NCI-H187 (cell line): ENCODE measurements at places on chromosomes 5 and 9.

DNA sequence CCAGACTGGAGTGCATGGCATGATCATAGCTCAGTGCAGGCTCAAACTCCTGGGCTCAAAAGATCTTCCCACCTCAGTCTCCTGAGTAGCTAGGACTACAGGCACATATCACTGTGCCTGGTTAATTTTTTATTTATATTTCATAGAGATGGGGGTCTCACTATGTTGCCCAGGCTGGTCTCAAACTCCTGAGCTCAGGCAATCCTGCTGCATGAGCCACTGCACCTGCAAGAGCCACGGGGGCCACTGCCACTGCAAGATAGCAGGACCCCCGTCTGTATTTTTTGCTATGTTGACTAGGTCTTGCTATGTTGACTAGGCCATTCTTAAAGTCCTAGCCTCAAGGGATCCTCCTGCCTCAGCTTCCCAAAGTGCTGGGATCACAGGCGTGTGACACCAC is 6.5 kb downstream of the CYSTM1 start:
- DNase-seq, result no peak

GRCh38 chr9:28750136-28750535 is 1176.9 kb upstream of the C9orf72 start:
- no peak for DNase-seq

GRCh38 chr5:58885260-58885659 is 302.4 kb downstream of the RAB3C start:
- DNase-seq, result no peak

DNA sequence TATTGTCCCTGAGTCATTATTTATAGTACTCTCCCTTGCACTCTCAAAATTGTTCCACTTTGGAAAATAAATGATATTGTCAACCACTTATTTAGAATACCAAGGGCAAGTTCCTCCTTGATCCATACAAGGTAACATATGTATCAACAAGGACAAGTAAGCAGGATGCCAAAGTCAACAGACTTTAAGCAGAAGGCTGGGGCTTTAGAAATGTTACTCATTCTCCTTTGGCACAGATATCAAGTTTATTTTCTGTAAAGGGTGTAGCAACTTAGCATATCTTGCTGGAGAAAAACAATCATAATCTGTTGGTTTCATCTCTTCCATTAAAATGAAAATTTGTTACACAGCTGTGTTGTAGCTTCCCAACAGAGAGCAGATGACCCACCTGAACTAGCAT is 248.7 kb upstream of the SLC30A5 start:
- DNase-seq, result no peak

DNA sequence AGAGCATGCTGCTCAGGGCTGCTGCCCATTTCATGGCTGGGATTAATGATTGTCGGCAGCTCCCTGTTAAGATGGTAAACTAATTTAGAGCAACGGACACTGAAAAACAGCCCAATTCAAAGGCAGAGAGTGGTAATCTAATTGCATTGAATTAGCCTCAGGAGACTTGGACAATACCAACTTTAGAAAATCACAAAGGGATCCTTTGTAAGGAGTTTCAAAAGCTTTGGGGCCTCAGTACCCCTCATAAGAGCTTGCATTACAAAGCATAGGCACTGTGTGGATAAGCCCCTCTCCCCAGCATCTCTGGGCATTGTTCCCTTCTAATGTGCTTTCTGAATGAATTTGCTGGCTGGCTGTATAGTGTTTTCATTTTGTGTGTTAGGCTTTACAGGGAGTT is 6.7 kb downstream of the GLRA1 start:
- no peak for DNase-seq

DNA sequence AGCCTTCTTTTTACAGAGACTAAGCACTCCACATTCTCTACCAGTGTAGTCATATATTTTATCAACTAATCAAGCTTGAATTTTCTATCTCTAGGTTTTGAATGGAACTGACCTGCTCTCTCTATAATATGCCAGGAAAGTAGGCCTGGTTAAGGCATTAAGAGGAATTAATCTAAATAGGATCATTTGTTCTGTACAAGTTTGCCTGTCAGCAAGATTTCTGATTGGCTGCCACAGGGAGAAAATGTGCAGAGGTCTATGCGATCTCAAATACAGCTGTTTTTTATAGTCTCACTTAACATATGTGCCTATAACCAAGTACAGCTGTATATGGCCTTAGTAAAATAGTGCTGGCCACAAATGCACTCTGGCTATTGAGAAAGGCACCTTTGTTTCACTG is 418.8 kb downstream of the KDM4C start:
- no peak for DNase-seq

GRCh38 chr5:62603934-62604333 is 25.3 kb downstream of the LRRC70 start:
- no peak for DNase-seq

DNA sequence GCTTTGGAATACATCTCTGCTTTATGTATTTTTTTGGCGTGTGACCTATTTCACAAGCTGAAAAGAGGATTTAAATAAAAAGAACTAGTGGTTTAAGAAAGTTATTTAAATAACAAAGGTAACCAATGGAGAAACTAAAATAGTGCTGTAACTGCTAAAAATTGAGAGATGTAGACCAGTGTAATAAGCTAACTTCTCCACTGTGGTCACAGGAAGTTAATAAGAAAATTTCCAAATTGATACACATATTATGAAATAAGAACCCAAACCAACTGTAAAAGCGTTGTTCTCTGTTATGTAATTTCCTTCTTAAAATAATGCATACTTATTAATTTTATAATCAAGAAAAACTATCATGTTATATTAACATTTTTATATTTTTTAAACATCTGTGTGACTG is 29.1 kb upstream of the ZFAND5 start:
- no peak for DNase-seq

- DNase-seq, result no peak
Measured at GRCh38 chr9:110220809-110221208, 12.8 kb upstream of the C9orf152 start.

DNA sequence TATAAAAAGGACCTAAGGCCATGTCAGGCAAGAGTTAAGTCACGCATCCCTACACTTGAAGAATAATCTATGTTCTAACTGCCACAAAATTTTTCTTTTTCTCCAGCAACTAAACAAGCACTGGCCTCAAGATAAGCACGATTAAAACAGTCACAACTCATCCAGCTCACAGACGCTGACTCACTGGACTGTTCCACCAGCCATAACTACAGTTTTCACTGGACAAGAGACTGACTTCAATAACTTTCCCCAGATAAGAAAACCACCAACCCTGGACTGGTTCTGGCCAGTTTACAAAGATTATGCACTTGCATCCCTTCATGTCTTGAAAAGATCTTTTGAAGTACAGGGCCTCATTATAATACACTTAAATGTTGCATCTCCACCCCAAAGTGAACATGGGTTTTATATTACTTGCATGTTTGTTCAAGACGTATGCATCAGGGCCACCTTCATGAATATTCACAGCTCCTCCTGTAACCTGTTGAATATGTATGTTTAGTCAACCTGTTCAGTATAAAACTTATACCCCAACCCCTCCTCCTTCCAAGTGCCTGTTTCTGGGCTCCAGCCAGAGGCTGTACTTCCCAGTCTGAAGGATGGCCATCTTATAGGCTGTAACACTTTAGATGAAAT is 129.3 kb upstream of the EPB41L4A start:
- DNase-seq, result no peak

GRCh38 chr5:142481410-142481809 is 156.6 kb upstream of the SPRY4 start:
- DNase-seq, result no peak

GRCh38 chr9:91334053-91334452 is 27.7 kb downstream of the AUH start:
- DNase-seq, result no peak

DNA sequence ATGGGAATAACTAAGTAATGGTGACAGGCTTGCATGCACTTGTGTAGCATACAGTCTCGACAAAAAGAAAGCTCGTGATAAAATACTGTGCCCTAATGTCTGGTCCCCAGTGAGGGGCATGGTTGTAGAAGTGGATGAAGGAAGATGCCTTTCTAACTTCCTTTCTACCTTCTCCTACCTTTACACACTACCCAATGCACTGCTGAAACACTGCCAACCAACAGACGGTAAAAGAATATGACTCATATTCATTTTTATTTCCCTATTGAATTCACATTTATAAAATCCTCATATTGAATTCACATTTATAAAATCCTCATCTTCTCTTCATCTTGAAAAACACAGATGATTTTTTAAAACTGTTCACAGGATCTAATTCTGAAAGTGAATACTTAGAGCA is 223.0 kb downstream of the PJA2 start:
- no peak for DNase-seq

DNA sequence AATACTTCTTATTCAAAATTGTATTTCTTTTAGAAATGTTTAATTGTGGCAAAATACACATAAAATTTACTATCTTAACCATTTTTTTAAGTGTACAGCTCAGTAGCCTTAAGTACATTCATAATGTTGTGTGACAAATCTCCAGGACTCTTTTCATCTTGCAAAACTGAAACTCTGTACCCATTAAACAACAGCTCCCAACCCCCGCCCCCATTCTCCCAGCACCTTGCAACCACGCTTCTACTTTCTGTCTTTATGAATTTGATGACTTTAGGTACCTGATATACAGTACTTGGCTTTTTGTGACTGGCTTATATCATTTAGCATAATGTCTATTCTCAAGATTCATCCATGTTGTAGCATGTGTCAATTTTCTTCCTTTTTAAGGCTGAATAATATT is 2.8 kb upstream of the IL5 start:
- no peak for DNase-seq

- no peak for DNase-seq
Measured at GRCh38 chr5:35050541-35051126, 2.9 kb upstream of the AGXT2 start.

DNA sequence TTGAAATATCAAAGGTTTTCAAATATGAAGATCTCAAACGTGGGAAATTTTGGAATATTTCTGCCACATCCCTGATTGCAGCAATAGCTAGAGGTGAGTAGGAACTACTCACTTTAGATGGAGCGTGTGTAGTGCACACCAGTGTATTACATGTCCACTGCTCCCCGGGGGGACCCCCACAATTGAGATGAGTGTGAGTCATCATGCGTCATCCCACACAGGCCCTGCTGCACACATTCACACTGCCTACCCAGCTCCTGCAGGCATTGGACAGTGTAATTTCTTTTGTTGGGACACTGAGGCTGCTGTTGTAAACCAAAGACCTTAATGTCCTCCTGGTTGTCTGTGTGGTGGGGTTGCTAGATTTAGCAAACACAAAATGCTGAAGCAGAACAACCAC is 280.0 kb downstream of the GAS1 start:
- DNase-seq, result no peak

- no peak for DNase-seq
Measured at GRCh38 chr5:9338796-9339195, 207.1 kb downstream of the SEMA5A start.

GRCh38 chr5:170896779-170897178 is 35.0 kb downstream of the RANBP17 start:
- no peak for DNase-seq

DNA sequence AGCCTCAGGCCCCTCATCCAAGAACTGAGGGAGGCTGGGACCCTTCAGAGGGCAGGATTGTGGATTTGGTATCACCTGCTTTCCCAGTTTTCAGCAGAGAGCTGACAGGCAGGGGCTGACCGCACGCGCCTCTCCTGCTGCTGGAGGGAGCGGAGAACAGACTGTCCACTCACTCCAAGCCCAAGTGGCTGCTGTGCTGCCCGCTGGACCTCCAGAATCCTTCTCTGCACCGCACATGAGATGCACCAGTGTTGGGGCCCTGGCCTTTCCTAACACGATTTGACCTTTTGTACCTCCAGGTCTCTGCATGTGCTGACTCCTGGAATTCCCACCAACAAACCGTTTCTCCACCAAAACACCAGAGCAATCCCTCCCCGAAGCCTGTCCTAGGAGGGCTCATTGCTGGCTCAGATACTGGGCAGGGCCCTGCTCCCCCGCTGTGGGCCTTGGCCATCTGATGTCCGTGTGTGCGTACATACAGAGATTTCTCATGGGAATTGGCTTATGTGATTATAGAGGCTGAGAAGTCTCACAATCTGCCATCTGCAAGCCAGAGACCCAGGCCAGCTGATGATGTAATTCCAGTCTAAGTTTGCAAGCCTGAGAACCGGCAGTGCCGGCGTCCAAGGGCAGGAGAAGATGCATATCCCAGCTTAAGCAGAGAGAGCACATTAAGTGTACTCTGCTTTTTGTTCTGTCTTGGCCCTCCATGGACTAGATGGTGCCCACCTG is 141.7 kb downstream of the GADD45G start:
- DNase-seq, result no peak

DNA sequence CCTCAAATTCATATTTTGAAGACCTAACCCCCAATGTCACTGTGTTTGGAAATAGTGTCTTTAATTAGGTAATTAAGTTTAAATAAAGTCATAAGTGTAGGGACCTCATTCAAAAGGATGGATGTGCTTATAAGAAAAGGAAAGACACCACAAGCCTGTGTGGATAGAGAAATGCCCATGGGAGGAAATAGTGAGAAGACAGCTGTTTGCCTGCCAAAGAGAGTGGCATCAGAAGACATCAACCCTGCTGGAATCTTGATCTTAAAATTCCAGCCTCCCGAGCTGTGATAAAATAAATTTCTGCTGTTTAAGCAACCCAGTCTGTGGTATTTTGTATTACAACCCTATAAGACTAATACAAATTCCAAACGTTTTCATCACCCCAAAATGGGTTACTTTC is 1867.9 kb upstream of the NUDT12 start:
- DNase-seq, result no peak

- DNase-seq, result peak; percentile 31
Measured at GRCh38 chr9:136239983-136240330, 5.7 kb downstream of the QSOX2 start.

- no peak for DNase-seq
Measured at GRCh38 chr5:38739011-38739704, 106.7 kb upstream of the OSMR start.
